ENCODE measurements at places on chromosomes 7 and 10.

GRCh38 chr10:11822026-11822756, 965 bp upstream of the PROSER2 start:
- DNase-seq, result no peak

DNA sequence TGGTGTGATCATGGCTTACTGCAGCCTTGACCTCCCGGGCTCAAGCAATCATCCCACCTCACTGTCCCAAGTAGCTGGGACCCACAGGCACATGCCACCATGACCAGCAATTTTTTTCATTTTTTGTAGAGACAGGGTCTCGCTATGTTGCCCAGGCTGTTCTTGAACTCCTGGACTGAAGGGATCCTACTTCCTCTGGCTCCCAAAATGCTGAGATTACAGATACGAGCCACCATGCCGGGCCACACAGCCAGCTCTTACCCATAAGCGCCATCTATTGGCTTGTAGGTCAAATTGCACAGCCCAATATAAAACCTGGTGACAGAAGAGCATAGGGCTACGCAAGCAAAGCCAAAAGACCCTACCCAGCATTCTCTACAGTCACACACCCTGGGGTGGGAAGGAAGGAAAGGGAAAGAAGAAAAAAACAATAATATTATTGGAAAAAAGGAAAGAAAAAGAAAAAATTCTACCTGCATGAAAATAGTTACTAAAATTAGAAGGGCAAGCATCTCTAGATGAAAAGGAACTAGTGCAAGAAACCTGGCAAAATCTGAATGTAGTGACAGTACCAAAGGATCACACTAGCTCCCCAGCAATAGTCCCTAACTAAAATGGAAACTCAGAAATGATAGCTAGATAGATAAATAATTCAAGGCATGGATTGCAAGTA, 29.4 kb upstream of the AMPH start:
- DNase-seq, result no peak

- no peak for DNase-seq
Observed at GRCh38 chr10:15335508-15335907, 35.6 kb downstream of the FAM171A1 start.

- DNase-seq, result no peak
Observed at GRCh38 chr10:117071286-117072050, 66.5 kb upstream of the SHTN1 start.

DNA sequence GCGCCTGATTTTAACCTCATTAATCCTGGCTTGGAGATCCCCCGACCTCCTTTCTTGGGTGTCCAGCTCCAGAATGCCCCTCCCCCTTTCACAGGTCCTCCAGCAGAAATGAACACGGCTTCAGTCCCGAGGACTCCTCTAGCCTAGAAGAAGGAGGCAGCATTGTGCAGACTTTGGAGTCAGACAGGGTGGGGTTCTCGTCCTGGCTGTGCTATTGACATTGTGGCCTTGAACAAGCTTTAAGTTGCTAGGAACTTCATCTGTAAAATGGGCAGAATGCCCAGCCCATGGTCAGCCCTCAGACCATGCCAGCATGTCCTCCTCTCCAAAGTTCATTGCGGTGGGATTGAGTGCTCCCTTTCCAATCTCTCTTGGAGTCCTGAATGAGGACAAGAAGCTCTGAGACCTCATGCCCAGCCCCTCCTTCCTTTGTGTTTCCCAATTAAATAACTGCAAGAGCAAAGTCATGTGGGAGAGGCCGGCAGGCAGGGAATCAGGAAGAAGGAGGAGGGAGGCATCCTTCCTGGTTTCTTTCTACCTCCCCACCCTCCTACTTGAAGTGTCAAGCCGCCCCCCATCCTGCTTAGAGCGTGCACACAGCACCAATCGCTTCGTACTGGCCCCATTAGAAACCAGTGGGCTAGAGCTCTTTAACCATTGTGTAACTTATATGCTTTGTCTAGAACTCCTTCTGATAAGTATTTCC, 86.4 kb downstream of the RBM20 start:
- no peak for DNase-seq

DNA sequence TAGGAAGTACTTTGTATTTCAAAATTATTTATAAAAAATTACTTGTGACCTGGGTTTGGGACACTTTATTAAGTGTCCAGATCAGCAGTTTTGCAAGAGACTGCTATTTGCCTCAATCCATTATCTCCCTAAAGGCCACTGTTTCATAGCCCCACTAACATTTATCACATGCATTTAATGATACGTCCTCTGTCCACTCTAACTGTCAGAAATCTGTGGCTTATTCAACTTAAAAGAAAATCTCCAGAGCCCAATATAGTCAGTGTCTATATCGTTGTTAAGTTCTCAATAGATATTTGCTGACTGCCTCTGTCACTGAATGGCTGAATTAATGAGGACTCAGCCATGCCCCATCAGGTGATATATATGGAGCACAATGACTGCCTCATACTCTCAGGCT, 553.9 kb upstream of the POM121L12 start:
- no peak for DNase-seq

DNA sequence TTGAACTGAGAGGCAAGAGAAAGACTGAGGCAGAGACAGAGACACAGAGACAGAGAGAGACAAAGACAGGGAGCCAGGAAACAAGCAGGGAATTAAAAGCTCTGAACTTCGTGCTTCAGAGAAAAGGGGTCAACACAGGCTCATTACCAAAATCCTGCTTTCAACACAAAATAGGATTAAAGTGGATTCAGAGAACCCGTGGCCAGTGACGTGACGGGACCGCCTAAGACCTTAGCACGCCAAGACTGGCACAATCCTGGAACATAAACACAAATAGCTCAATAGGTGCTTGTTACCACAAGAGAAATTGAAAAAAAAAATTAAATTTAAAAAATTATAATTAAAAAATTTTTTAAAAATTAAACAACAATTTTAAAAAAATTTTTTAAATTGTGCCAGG, 21.5 kb downstream of the ASB13 start:
- no peak for DNase-seq

DNA sequence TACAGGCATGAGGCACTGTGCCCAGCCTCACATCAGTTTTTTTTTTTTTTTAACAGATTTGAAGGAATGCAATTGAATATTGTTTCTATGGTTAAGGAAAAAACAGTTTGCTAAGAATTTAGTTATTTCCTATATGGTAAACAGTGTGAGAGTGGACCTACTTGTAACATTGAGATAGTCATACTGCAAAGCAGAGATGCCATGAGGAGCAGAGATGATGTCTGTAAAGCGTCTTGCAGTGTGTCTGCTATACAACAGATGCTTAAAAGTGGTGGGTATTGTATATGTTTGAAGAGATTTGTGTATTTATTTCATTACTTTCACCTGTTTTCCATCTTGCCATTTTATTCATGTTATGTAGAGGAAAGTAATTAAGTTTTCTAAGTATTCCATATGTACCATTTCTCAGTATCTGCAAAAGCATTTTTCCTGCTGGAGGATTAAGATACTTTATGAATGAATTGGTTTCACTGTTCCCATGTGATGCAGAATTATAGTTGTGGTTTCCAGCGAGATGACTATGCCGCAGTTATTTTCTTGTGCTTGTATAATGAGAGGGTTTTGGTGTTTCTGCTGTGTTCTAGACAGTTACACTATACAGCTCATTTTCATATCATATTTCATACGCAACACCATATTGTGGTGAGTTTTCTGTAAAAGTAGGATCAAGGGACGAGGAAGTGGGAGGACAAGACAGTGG, 26.6 kb downstream of the TET1 start:
- DNase-seq, result no peak

GRCh38 chr10:31215052-31215451, 104.0 kb upstream of the ZEB1 start:
- no peak for DNase-seq

GRCh38 chr7:66353547-66353946, 148.4 kb downstream of the TPST1 start:
- no peak for DNase-seq

GRCh38 chr10:25017154-25017590, 760 bp downstream of the THNSL1 start:
- no peak for DNase-seq

- no peak for DNase-seq
Observed at GRCh38 chr10:93072225-93072712, 1.4 kb upstream of the CYP26A1 start.

GRCh38 chr10:59934701-59935100, 28.3 kb upstream of the CCDC6 start:
- no peak for DNase-seq

DNA sequence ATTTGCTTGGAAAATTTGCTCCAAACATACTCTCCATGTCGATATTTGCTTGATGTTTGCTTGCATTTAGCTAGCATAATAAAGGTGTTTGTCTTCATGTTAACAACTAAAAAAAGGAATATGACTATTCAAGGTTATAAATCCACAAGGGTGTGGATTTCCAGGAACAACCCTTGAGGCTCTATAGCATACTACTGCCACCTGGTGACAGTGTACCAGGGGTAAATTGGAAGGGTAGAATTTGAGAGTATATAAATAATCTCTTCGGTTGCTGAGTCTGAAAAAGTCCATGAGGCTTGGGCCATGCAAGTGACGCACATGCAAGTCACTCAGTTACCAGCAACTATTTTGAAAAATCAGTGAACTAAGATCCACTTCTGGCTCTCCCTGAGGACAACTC, 68.4 kb downstream of the SLIT1 start:
- no peak for DNase-seq

Data from T-helper 22 cell (primary cell).